ENCODE measurements at places on chromosomes 3 and 15. TPM values are rescaled to one million over a fixed set of nuclear protein-coding genes. Genes with fewer than 3 reads are reported as not detected.
A peak's percentile ranks its signal among the peaks of the same experiment; 100 is the strongest.

KLF15 gene
- total RNA-seq: 57.1 TPM

PPP4R2 gene
- total RNA-seq: 47.2 TPM

ITIH3 gene
- 0.30 TPM for total RNA-seq

- peak; percentile 21 for DNase-seq
Observed at GRCh38 chr3:126983276-126983652, 349 bp downstream of the PLXNA1 start.

FAM81A gene
- total RNA-seq: 3.2 TPM

- no peak for DNase-seq
Observed at GRCh38 chr3:160016972-160017371, 28.3 kb downstream of the IL12A start.

DNA sequence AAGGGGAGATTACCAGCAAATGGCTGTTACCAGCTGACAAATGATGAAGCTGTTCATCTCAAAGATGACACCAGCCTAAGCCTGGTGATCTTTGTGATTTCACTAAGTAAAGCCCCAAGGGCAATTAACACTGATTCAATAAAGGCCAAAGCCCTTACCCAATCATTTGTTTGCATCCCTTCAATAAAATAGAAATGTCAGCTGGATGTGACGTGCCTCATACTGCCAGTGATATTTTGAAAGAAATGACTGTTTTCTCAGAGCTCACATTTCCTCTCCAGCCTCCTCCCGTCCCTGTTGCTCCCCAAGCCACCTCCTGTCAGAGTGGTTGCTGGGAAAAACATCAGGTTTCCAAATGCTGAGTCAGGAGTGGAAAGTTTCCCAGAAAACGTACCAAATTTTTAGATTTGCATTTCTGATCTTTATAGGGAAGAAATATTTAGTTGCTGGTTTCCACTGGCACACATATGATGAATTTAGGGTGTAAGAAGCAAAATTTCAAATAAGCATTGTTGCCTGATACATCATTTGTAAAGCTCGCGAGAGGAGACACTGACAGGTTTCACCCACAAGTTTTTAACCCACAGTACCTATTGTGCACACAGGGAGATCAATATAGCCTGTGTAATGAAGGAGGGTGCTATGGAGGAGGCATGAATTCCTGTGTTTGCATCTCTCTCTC, 21.0 kb downstream of the C2CD4A start:
- DNase-seq: peak; percentile 23

DNA sequence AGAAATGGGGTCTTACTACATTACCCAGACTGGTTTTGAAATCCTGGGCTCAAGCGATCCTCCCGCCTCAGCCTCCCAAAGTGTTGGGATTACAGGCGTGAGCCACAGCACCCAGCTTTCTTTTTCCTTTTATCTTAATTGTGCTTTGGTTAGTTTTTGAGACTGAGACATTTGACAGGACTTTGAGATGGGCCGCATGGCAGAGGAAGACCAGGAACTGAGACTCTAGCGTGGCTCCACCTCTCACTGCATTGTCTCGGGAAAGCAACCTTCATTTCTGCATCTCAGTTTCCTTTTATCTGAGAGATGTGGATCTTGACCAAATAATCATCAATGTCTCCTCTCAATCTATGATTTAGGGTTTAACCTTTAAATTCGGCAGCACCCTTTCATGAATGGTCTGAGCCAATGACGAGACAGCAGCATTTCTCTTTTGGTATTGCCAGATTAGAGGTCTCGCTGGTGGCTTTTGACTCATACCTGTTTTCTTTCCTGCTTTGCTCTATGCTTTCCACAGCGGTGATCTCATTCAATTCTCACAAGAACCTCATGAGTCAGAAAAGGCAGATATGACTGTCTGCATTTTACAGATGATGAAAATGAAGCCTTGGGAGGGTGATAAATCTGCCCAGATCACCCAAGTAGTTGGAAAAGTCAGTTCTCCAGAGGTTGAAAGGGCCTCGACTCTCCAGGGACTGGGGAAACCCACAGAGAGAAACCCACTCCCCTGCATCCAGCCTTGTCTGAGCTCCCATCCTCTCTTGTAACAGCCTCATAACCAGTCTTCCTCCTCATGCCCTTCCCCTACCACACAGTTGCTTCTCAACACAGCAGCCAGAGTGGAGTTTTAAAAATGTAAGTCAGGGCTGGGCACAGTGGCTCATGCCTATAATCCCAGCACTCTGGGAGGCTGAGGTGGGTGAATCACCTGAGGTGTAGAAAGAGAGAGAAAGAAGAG, 84.8 kb upstream of the FOXB1 start:
- DNase-seq: no peak

- no peak for DNase-seq
Observed at GRCh38 chr3:103410231-103410630, 975.4 kb downstream of the ZPLD1 start.

DUOXA2 gene
- not detected for total RNA-seq

DNA sequence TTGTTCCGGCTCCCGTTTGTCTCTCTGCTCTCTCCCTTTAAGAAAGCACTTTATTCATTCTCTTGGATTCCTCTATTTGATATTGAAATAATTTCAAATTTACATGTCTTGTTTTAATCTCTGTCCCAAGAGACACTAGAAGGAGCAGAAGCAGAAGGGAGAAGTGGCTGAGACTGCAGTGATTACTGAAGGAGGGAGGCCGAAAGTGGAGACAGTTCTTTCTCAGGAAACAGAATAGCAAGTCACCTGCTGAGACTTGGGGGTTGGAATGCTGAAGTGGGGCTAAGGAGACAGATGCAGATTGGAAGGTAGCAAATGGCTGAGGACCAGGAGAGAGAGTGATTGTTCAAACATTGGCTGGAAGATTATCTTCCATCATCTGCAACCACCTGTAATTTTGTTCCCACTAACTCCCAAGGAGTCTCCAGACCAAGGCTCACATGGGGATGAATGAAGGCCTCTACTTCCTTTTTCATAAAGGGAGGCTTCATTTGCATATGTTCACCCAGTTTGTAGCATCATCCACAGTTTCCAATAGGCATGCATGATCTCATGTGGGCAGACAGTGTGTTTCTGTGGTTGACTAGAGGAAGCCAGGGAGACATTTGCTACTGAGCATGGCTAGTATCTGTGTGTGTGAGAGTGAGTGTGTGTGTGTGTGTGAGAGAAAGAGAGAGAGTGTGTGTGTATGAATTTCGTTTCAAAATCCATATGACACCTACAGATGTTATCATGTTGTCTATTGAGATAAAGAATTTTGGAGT, 24.0 kb downstream of the LTF start:
- DNase-seq: no peak

- no peak for DNase-seq
Observed at GRCh38 chr3:171228240-171228639, 201.7 kb upstream of the SLC2A2 start.

DNA sequence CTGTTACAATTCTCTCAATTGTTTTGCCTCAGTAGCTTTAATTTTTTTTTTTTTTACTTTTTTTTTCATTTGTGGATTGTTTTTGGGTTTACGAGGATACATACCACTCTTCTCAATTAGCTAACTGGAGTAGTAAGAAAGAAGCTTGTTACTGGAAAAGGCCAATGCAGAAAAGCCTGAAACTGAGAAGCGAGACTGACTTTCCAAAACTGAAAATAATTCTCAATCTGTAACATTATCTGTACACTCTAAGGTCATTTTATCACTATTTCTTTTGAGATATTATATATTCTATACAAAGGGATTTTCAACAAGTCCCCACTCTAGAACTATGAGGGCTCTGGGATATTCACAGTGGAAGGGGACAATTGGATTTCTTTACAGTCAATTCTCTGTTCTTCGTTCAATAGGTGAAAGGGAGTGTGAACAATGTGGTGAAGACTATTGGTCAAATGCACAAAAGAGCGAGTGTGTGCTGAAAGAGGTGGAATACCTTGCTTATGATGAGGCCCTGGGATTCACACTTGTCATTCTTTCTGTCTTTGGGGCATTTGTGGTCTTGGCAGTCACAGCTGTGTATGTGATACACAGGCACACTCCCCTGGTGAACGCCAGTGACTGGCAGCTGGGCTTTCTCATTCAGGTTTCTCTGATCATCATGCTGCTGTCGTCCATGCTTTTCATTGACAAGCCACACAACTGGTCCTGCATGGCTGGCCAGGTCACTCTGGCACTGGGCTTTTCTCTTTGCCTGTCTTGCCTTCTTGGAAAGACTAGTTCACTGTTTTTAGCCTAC, 83.9 kb upstream of the KCNAB1 start:
- DNase-seq: no peak

B3GNT5 gene
- 2.5 TPM for total RNA-seq

DNA sequence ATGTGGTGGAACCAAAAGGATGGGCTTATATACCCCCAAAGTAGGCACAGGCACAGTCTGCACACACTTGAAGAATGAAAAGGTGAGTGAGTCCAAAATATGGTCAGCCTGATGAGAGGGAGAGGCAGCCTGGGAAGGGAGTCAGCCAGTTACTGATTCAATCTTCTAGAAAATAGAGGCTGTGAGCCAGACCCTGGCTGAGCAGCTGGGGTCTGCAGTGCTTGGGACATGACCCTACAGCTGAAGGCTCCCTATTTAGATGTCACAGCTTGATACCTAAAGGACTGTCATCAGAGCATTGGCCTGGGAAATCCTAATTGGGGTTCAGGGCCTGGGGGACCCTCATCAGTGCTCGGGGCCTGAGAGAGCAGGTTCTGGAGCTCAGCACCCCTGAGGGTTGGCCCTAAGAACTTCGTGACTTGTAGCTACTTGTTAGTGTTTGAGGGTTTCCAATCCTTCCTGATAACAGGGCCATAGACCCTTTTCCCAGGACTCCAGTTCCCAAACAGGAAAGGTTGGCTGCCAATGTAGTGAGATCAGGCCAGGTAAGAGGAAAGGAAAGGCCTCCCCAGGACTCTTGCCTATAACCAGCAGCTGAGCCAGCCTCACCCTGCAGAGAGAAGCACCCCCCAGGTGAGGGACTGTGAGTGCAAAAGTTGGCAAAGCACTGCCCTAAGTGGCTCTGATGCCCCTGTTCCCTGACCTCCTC, 54.7 kb upstream of the SLCO2A1 start:
- no peak for DNase-seq

- DNase-seq: no peak
Observed at GRCh38 chr3:65647369-65647768, 391.3 kb downstream of the MAGI1 start.

GRCh38 chr15:67048281-67049279, 16.8 kb upstream of the SMAD3 start:
- no peak for DNase-seq

DNA sequence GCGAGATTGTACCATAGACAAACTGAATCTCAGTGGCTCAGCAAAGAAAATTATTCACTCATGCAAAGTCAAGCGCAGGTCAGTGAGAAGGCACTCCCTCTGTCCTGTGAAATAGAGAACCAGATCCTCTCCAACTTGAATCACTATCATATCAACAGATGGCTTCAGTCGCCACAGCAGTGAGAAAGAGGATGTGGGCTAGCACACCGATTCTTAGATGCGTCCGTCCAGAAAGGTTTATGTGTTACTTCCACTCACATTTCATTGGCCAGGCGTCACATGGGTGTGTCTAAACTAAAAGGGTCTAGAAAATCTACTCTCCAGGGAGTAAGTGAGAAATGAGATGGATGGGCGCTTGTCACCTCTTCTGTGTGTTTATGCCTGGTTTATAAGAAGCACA, 141.6 kb upstream of the KBTBD8 start:
- no peak for DNase-seq

- peak; percentile 21 for DNase-seq
Observed at GRCh38 chr3:142929109-142929508, 34.4 kb downstream of the PAQR9 start.

- no peak for DNase-seq
Observed at GRCh38 chr3:126947429-126947828, 35.5 kb upstream of the PLXNA1 start.

- DNase-seq: no peak
Observed at GRCh38 chr15:95826412-95827195, 503.9 kb upstream of the NR2F2 start.

GRCh38 chr3:161348796-161349400, 22.4 kb downstream of the SPTSSB start:
- DNase-seq: no peak

RASSF1 gene
- 9.9 TPM for total RNA-seq

DNA sequence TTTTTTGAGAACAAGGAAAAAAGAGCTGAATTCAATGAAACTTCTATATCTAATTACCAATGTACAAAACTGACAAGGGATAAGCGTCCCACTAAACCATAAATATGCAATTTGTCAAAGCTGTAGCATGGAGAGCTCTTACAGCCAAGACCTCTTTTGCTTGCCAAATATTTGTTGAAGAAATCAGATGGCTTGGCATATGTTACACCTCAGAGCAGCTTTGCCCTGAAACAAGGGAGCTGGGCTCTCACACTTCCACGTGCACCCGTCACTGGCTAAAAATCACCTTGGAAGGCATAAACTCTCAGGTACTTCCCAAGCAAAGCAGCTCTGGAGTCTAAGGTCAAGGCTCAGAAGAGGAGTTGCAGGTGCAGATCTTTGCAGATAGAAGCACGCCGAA, 324.7 kb upstream of the SLCO3A1 start:
- DNase-seq: no peak

- no peak for DNase-seq
Observed at GRCh38 chr3:189355481-189356201, 183.9 kb downstream of the TPRG1 start.

GRCh38 chr3:193130576-193130975, 110.4 kb upstream of the PLAAT1 start:
- no peak for DNase-seq

MYZAP gene
- total RNA-seq: 821 TPM

THRB gene
- total RNA-seq: 29.6 TPM

DNA sequence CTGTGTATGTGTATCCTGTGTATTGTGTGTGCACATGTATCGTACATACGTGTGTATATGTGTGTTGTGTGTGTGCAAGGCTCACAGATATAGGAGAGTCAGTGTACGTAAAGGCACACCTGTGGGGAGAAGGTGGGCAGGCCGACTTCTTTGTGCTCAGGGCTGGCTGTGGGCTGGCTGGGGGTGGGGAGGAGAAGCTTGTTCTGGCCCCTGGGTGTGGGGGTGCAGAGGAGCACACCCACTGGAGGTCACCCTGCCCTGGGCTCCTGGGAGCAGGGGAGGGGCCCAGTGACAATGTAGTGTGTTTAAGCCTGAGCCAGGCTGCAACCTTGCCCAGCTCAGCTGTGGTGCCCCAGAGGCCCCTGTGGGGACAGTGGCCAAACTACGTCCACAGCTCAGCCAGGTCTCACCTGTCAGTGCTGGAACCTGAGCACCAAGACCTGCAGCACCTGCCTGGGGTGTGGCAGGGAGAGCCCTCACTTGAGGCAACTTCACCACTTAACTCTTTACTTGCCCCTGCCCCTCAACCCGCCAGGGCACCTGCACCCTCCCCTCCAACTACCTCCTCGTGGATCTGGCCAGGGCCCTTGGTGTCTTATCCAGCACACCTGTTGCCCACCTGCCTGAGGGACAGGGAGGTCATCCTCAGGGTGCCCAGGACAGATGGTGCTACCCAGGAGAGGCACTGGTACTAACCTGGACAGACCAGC, 2.6 kb upstream of the HHATL start:
- DNase-seq: no peak

- no peak for DNase-seq
Observed at GRCh38 chr3:193872265-193872753, 263.6 kb upstream of the HES1 start.

Measured in heart right ventricle (tissue), 16 donors.